Bronchial epithelial cell (primary cell): ENCODE measurements at places on chromosomes 12 and 14.

DNA sequence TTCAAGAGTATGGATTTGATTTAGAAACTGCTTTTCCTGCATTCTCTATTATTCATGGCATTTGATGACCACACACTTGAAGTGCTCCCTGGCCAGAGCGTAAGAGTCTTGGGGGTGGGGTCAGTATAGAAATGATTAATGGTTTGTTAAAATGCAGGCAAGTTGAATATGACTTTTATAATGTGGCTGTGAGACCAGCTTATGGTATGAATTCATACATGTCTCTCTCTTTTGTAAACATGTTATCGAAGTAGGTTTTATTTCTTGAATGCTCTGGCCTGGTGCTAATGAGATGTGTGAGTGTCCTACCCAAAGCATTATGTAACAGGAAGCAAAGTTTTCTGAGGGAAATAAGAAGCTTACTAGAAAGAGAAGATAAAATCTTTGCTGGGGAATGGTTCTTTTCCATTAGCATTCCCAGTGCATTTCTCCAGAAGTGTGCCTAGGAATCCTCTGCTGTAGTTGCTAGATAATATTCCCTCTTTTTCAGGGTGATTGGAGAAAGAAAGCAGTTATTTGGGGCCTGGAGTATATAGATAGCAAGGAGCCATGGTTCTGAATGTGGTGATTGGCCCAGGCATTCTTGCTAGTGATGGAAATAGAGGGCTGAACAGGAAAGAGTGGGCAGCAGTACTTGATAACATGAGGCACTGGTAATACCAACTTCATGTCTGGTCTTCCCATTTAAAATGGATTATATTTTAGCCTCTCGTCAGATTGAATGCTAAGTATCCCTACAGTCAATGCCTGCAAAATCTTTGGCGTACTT, 289.7 kb downstream of the RAD51B start:
- peak; percentile 39 for DNase-seq

GRCh38 chr12:28550757-28551704, 360.8 kb downstream of the CCDC91 start:
- peak; percentile 84 for DNase-seq

GRCh38 chr14:72788255-72788654, 105.6 kb downstream of the DPF3 start:
- no peak for DNase-seq

DNA sequence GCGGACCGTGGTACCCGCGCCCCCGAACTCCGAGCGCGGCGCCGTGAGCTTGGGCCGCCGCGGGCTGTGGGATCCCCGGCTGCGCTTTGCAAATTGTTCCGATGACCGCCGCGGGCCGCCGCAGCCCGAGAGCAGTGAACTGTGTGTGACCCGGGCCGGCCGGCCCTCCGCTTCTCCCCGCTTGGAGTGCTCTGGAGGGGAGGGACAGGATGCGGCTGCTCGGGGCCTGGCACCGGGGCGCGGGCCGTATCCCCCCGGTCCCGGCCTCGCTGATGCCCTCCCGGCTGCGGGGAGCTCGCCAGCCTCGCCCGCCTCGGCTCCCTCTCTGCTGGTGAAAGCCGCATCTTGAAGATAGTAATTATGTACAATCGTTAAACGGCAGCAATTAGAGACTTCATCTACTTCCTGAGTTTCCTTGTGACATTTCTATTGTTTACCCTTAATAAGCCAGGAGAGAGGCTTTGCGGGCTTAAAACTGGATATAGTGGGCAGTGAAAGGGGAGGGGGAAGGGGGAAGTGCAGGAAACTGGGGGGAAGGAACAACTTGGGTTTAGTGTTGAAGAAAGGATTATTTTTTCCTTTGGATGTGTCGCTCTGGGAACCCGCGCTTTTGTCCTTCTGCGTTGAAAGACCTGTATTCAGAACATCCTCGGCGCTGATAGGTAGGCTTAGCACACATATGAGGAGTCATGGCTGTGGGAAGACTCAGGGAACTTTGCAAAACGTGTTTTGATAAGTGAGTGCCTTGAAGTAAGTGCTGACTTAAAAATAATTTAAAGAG, 1.2 kb downstream of the PELI2 start:
- peak; percentile 15 for DNase-seq

DNA sequence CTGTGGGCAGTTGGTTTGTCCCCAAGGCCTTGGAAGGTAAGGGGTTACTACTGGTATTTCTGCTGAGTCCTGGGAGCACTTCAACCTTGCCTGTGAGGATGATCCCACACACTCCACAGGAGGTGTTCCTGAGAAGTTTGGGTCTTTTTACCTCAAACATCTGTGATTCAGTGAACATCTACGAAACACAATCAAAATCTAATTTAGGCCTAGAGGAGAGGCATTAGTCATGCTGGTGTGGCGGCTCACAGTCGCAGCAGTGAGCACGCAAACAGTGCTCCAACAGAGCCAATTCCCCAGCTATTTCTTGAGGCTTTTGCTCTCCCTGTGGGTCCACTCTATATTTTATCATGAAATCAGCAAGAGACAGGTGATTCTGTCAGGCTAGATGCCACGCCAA, 107.6 kb downstream of the APAF1 start:
- no peak for DNase-seq

DNA sequence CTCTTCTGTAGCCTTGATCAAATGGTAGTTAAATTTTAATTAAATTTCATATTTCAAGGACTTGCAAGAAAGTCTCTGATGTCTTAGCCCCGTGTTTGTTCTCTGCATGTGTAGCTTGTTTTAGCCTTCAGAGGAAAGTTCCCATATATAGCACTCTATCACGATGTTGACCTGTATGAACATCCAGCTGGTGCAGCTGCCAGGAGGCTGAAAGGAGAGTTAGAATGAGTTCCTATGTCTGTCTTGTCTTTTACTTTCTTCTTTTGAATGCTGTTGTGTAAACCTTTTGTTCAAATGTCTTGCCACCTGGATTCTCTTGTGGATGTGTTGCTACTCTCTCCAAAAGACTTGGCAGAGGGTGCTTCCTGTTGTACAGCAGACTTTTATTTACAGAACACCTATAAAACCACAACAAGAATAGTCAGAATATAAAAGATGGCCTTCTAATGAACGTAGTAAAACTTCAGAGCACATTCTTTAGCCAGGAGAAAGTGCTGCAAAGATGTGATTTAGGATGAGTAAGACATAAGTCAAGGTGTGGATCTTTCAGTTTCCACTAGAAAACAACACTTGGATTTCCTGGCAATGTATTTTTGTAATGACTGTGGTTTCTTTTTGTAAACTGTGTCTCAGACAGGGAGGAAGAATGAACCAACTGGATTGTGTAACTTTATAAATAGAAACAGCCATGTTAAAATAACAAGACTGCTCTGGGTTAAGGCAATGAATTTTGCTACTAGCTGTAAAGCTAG, 17.2 kb downstream of the NAV3 start:
- peak; percentile 98 for DNase-seq

DNA sequence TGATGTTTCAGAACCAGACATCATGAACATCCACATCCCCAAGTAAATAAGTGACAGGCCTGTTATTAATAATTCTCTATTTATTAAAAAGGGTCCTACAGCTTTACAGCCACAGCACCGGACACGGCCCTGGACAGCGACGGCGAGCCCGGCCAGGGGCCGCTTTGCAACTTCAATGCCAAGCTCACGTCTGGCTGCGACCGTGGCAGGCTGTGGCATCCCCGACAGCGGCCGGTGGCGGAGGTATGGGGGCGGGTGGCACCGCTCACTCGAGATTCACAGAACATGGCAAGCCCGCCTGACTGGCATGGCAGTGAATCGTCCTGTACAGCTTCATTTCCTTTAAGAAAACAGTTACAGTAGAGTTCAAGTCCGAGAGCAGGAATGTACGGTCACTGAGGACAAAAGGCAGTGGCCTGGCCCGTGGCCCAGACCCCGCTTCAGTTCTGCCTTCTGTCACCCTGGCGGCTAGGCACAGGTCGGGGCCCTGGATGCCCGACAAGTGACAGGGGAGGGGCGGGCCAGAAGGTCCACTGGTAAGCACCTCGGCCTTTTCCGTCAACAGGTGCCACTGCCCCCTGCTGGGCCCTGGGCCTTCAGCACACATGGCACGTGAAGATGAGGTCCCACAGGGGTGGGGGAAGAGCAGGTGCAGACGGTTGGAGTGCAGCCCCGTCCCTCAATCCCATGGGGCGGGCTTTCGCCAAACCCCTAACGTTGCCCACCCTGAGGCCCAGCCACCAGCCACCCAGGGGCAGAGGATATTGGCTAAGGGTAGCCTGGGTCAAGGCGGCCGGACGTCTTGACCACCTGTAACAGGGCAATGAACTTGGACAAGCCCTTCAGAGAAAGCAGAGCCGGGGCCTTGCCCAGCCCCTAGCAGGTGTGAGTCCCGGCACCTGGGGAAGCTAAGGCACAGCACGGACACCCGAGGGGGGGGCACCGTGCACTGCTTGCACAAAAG, 30.3 kb downstream of the HIP1R start:
- no peak for DNase-seq

GRCh38 chr14:76810953-76811400, 1.7 kb downstream of the ANGEL1 start:
- DNase-seq, result peak; percentile 32

- DNase-seq, result no peak
Observed at GRCh38 chr14:74241652-74242017, 2.4 kb downstream of the VSX2 start.

DNA sequence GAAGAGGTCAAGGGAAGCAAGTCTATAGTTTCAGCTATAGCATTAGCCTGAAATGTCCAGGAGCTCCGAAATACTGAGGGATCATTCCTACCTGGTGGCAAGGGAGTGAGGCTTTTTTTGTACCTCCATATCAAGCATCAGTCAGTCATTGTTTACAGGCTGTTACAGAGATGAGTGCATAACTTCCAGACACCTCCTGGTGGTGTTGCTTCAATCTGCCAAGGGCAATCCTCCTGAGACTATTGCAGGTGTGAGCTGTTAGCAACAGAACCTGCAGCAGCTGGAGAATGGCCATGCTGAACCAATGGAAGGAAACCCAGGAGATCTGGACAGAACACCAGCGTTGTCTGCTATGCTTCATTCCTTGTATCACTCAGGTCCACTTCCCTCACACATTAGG, 80.0 kb upstream of the SLC8A3 start:
- peak; percentile 16 for DNase-seq

- DNase-seq, result peak; percentile 61
Observed at GRCh38 chr14:74636424-74637177, 24.6 kb upstream of the LTBP2 start.

GRCh38 chr12:15751741-15752140, 37.4 kb downstream of the EPS8 start:
- no peak for DNase-seq

GRCh38 chr12:57129889-57130288, 1.6 kb downstream of the LRP1 start:
- peak; percentile 49 for DNase-seq

DNA sequence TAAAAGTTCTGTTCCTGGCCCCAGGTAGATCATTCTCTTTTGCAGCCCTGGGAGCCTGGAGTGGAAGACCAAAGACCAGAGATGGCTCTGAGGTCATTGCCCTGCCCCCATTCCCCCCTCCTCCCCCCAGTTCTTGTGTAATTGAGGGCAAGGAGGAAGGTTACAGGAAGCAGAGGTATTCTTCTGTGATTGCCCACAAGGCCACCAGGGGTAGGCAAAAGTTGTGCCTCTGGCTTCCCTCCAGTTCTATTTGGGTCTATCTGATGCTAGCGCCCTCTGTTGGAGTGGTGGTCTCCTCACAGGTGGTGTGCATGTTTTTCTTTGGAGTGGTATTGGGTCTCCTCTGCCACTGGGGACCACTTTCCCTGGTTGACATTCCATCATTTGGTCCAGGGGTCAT, 41.2 kb upstream of the CRY1 start:
- no peak for DNase-seq

- DNase-seq, result peak; percentile 10
Observed at GRCh38 chr12:86456241-86456640, 200.1 kb upstream of the MGAT4C start.

DNA sequence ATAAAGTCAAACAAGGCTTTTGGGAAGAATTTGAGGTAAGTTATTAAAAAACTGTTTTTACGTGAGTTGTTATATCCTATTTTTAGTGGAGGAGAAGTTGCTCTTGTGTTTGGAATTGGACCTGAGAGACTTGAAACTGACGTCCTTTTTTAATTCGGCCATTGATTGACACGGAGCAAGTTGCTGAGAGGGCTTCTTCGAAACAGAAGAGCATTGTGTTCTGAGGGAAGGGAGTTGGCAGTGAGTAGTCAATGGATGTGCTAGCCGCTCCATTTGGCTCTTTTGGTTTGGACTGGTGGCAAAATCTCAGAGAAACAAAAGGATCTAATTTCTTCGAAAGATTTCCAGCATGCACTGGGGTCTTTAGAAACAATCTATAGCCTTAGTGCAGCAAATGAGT, 37.3 kb downstream of the PTPN11 start:
- DNase-seq, result no peak

- DNase-seq, result no peak
Observed at GRCh38 chr14:71666571-71667145, 265.6 kb upstream of the RGS6 start.

GRCh38 chr14:90641615-90642243, 174.5 kb downstream of the TTC7B start:
- DNase-seq, result no peak

DNA sequence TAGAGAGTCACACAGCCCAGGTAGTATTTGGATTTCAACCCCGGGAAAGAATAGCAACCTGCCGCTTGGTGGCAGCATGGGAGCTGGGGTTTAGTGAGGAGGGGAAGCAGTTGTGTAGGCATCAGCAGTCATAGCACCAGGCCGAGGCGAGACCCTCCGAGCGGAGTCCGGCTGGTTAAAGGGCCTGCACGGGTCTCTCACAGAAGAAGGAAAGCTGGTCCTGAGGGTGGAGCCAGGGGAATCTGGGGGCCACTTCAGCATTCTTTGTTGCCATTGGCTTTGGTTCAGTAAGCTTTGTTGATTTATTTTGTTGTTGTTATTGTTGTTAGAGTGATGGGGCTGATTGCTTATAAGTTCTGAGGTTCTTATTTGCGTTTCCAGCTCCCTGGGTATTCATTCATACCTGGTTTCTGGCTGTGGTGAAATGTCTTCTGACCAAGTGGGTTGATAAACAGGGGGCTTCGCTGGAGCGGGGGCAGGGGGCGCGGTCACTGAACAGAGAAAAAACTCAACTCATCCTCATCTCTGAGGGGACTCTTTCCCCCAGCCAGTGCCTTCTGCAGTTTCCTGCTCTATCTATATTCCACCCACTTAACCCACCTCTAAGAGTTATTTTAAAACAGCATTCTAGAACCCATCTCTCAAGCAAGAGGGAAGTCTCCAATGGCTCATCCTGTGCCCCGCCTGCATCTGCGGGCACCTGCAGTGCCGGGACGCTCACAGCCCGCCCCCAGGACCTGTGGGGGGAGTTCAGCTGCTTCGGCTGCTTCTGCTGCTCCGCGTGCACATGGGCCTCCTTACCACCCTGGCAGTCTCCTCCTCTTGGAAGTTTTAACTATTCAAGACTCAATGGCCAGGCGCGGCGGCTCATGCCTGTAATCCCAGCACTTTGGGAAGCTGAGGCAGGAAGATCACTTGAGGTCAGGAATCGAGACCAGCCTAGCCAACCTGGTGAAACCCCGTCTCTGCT, 11.6 kb downstream of the CKB start:
- no peak for DNase-seq

GRCh38 chr14:52683985-52684520, 11.3 kb downstream of the ERO1A start:
- DNase-seq, result no peak

DNA sequence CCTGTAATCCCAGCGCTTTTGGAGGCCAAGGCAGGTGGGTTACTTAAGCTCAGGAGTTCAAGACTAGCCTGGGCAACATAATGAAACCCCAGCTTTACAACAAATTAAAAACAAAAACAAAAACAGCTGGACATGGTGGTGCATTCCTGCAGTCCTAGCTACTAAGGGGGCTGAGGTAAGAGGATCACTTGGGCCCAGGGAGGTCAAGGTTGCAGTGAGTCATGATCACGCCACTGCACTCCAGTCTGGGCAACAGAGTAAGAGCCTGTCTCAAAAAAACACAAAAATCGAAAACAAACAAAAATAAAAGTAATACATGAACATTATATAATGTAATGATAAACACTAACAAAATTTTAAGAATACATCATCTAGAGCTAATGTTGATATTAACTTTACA, 46.2 kb upstream of the GRIP1 start:
- no peak for DNase-seq
